AG04449 (cell line): ENCODE measurements at places on chromosomes 3 and 15.

DNA sequence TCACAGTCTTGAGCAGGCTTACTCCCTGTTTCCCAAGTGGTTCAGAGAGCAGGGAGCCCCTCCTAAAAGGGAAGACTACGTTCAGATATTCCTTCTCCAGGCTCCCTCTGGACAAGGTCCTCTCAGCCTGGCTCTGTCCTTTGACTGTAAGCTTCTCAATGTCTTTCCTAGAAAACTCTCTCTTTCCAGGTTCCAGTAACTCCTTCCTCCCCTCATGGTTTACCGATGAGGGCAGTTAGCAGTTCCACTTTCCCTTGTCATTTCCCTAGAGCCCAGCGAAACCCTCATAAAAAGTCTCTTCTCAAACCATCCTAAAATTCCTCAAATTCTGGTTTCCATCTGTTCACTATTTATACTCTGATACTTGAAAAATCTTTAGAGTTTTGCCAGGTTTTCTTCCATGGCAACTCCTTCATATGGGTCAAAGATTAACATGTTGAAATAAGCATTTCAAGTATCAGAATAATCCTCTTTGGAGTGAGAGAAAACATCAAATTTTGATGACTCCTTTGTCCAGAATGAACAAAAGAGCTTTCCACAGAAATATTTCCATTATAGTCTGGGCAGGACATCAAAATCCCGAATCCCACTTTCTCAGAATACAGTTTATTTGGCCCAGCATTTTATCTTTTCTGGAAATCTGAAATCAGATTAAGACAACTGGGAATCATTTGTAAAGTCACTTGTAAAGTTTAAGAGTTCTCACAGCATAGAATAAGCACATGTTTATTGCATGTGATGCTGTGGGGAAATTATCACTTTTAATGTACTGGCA lies 599.4 kb downstream of the UNC13C start:
- no peak for DNase-seq

DNA sequence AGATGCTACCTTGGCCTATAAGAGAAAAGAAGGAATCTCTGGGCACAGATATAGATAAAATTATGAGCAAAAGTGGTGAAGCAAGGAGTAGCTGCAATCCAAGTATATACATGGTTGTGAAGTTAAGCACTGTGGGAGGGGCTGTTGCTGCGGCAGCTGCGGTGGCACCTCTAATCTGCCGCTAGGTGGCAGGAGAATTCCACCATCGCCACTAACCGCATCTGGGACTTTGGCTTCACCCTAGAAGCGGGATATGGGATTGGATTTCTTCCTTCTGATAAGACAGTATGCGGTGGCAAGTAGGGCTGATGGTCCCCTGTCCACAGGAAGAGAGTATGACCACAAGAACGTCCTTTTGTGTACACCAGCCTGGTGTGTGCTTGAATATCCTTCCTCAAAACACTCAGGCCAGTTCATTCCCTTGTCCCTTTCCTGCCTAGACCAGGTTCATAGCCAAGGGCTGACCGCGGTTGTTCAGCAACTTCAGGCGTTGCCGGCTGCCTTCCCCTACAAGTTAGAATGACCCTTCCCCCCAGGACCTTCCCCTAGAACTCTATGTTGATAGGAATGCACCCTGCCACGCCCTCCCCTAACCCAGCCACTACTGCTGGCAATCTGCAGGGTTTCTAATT lies 5.1 kb downstream of the MAGEL2 start:
- DNase-seq = no peak

- no peak for DNase-seq
Measured at GRCh38 chr3:9946112-9947024, 5.8 kb downstream of the PRRT3 start.

DNA sequence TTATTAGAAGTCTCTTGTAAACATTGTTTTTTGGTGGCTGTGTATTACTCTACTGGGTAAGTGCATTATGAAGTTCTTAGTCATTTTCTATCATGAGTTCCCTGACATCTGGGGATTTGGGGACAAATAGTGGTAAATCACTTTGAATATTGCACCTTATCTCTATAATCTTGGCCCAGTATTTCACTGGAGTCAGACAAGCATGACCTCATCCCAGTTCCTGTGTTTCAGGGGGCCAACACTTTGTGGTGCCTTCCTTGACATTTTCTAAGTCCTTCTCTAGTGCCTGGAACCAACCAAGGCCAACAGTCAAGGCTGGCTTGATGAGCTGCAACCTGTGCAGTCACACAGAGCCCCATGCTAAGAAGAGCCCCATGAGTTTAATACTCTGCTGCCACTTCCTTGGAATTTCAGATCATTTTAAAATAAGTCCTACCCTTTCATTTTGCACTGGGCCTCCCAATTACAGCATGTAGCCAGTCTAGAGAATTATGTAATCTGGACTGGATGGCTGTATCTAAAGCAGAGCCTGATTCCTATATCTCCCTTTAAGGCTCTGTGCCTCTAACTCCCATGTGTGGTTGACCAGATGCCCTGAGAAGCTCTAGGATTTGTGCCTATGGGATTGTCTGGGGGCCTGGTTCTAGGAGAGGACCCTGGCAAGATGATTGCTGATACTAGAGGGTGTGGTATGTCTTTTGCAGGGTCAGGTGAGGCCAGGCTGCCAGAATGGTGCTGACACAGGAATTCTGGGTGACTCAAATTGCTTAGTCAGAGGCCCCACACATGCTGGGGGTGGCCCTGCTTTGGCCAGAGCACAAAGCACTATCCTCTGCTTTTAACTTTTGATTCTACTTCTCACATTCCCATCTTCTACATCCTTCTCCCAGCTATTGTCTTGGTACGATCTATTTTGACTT lies 319.6 kb upstream of the TBC1D5 start:
- no peak for DNase-seq
